ENCODE measurements at places on chromosomes 16 and 17. TPM values are rescaled to one million over a fixed set of nuclear protein-coding genes. Genes with fewer than 3 reads are reported as not detected.

KCNJ12 gene
- 6.6 TPM for total RNA-seq

NRN1L gene
- total RNA-seq = 1.0 TPM

SEPTIN12 gene
- total RNA-seq = not detected

PRDM7 gene
- not detected for total RNA-seq

BLMH gene
- total RNA-seq = 85.9 TPM

SPN gene
- total RNA-seq = 0.07 TPM

- DNase-seq = no peak
- H3K27me3 ChIP-seq = no peaks in the 10 kb centered on the region
- peak overlapping the region; percentile 81 for H3K4me3 ChIP-seq
- no peaks in the 10 kb centered on the region for H3K36me3 ChIP-seq
- H3K27ac ChIP-seq = no peak overlapping the region
These were observed 7.3 kb downstream of the THRA start for GRCh38 chr17:40069751-40070708.

- no peak for DNase-seq
- peak overlapping the region; percentile 83 for H3K4me3 ChIP-seq
- H3K27ac ChIP-seq = no peak overlapping the region
- peaks cover 33% of the 10 kb centered on the region for H3K4me1 ChIP-seq
- H3K36me3 ChIP-seq = peaks cover 3% of the 10 kb centered on the region
These were observed 604 bp upstream of the ZC3H18 start for GRCh38 chr16:88569614-88569984.

DNA sequence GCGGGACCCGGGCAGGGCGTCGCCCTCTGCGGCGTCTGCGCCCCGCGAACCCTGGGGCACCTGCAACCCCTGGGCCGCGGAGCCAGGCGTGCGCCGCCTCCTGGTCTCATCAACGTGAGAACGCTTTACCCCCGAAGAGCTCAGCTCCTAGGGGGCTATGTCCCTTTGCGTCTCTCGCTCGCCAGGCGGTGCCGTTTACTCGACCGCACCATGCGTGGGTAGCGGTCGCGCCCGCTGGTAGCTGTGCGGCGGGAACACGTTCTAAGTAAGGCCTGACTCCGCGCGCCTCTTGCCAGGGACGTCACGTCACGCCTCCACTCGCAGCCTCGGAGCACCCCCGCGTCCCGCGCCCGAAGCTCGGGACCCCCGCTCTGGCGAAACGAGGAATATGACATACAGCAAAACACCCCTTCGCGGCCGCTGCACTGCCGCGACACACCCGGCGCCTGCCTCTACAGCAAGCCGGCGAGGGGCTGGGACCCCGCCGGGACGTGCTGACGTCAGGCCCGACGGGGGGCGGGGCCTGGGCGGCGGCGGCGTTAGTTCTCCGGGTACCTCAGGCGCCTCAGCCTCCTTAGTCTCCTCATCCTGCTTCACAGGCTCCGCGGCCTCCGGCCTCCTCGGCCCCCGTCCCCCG, at the start of gene RAB11FIP3:
TSS of gene RAB11FIP3 (plus strand) at position 568 of the 637 bp plus-strand sequence. CDS start 358 bp downstream, outside the sequence.
- no peak within 1 kb of the TSS for H3K27ac ChIP-seq
- peaks cover 23% of the 10 kb centered on the region for H3K27me3 ChIP-seq
- H3K36me3 ChIP-seq = peaks cover 2% of the 10 kb centered on the region
- DNase-seq = peak; percentile 78
- peaks cover 42% of the 10 kb centered on the region for H3K4me1 ChIP-seq

DNA sequence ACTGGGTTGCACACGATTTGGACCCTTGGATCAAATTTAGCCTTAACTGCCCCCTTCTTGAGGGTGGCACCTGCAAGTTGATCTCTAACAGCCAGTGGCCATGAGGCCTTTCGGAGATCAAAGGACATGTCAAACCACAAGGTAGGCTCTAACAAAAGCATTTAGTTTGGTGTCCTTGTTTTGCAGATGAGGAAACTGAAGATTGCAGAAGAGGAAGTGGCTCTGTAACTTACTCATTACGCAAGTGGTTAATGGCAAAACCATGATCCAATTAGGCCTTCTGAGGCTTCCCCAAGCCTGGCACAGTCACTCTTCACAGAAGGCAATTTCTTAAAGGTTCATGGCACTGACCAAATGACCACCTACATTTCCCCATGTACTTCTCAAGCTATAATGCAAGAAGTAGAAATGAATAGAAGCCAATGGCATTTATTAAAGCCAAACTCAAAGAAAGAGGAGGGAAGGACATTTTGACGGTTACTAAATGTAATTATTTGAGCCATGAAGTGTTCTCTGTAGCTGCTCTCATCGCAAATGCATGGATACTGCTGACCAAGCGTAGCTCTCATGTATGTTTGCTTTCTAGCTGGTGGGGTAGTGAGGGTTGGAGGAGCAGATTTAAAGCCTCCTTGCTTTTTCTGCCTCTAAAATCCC, 32.8 kb upstream of the ABCC12 start:
- no peak overlapping the region for H3K4me3 ChIP-seq
- H3K27ac ChIP-seq = no peak overlapping the region

- H3K4me1 ChIP-seq = peaks cover 20% of the 10 kb centered on the region
- no peak overlapping the region for H3K27ac ChIP-seq
- H3K4me3 ChIP-seq = no peak overlapping the region
- DNase-seq = no peak
- peaks cover 42% of the 10 kb centered on the region for H3K27me3 ChIP-seq
These were observed 129.1 kb downstream of the SNX11 start for GRCh38 chr17:48236681-48237134.

DNA sequence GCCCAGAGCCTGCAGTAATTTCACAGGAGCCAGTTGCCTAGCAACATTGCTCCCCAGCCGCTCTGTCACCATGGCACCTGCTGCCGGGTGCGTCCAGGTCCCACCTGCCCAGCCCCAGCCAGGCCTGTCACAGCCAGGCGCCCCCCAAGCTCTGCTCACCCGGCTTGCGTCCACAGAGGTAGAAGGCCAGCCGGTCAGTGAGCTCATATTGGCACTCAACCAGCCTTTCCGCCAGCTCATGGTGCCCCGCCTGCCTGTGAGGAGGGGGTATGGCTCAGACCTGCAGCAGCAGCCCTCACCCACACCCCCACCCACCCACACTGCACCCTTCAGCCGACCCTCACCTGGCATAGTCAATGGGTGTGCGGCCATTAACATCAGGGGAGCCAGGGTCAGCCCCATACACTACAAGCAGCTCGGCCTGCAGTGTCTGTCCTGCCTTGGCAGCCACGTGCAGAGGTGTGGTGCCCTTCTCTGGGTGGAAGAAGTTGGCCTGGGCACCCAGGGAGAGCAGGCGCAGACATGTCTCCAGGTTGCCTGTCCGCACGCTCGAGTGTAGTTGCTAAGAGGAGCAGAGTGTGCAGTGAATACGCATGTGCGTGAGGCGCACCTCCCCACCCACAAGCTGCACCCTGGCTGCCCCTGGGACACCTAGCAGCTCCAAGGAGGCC, 7.7 kb downstream of the GIT1 start:
- peaks cover 27% of the 10 kb centered on the region for H3K4me1 ChIP-seq
- no peaks in the 10 kb centered on the region for H3K27me3 ChIP-seq
- peaks cover 3% of the 10 kb centered on the region for H3K36me3 ChIP-seq
- DNase-seq = no peak

GRCh38 chr17:35449371-35449931, 885 bp upstream of the SLFN13 start:
- H3K27me3 ChIP-seq = peaks cover 64% of the 10 kb centered on the region
- peak overlapping the region; percentile 77 for H3K4me3 ChIP-seq

DNA sequence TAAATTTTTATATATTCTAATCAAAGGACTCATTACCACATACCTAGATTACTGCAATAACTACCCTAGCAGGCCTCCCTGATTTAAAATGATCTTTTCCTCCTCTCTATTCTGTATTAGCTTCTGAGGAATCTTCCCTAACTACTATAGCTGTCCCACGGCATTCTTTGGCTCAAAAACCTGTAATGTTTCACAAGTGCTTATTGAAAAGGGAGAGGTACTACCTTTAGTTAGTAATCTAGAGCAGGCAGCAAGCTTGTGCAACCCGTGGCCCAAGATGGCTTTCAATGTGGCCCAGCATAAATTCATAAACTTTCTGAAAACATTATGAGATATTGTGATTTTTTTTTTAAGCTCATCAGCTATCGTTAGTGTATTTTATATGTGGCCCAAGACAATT, 71.0 kb upstream of the CORO6 start:
- no peak overlapping the region for H3K4me3 ChIP-seq
- H3K27me3 ChIP-seq = no peaks in the 10 kb centered on the region
- H3K27ac ChIP-seq = no peak overlapping the region
- H3K36me3 ChIP-seq = no peaks in the 10 kb centered on the region

DNA sequence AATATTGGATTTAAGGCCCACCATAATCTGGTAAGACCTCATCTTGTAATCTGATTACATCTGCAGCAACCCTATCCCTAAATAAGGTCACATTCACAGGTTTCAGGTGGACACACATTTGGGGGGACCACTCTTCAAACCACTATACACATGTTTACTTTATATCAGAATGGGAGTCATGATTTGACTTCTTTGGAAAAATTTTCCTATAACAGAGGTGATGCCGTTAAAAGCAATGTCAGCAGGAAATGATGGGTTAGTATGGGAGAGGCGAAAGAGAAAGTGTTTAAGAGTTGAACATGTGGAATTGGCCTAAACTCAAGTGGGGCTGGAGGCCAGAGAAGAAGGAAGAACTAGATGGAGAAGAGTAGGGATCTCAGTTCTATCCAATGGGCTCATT, 281.7 kb upstream of the ERCC4 start:
- no peak overlapping the region for H3K4me3 ChIP-seq
- no peaks in the 10 kb centered on the region for H3K27me3 ChIP-seq
- H3K27ac ChIP-seq = no peak overlapping the region
- no peaks in the 10 kb centered on the region for H3K36me3 ChIP-seq
- DNase-seq = no peak

DNA sequence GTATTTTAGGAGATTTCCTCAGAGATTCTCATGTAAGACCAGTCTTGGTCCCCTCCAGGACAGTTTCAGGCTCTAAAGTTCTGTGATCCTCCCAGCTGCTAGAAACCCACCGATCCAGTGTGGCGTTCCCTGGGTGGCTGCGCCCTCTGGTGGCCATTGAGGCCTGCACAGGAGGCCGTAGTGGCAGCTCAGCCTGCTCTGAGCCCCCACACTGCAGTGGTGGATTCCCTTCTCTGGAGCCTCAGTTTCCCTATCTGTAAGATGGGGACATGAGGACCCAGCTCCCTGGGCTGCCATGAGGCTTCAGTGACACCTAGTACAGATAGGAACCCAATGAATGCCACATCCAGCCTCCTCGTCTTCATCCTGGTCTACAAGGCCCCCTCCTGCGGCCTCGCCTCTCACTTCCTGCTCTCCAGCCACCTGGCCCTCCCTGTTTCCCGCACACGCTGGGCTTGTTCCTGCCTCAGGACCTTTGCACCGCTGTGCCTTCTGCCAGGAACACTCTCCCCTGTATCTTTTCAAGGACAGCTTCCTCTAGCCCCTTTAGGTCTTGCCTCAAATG, 16.5 kb downstream of the CCDC102A start:
- peaks cover 12% of the 10 kb centered on the region for H3K4me1 ChIP-seq
- H3K27ac ChIP-seq = no peak overlapping the region
- H3K36me3 ChIP-seq = no peaks in the 10 kb centered on the region
- H3K4me3 ChIP-seq = no peak overlapping the region

DNA sequence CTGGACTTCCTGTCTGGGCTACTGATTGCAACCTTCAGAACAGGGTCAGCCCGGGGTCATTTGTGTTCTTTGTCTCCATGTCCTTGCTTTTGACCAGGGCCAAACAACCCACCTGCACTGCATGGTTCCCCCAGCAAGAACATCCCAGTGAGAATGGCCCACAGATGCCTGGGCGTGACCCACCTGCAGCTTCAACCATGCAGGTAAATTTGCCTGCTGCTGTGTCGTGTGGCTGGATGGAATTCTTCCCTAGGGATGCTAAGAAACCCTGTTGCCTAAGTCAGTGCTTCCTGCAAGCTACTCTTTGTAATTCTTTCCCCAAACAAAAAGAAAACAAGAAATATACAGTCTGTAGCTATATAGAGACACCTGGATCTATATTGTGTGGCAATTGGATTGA, 12.5 kb downstream of the CDH13 start:
- no peak overlapping the region for H3K27ac ChIP-seq
- H3K4me1 ChIP-seq = peaks cover 44% of the 10 kb centered on the region
- no peaks in the 10 kb centered on the region for H3K36me3 ChIP-seq

DNA sequence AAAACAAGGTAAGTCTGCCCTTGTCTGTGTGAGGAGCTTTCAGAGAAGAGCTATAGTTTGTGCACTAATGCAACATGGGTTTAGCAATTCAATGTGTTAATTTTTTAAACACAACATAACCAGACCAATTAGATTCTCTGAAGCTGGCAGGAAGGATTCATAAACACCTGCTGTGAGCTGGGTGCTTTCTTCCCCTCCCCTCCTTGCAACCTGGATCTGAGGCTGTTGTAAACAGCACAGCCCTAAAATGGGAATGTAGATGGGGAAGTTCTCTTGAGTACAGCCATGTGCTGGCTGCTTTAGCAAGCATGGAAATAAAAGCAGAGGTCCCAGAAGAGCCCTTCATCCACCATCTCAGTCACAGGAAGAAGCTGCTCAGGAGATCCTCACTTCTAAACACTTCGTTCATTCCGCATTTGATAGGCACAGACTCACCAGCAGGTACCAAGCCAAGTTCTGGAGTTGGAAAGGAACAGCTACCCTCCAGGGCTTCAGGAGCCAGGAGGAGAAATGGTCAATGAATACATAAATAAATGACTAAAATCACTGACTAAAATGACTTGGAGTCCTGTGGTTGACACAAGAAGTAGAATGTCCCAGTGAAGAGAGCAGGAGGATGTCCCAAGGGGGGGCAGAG, 21.7 kb downstream of the AXIN2 start:
- no peaks in the 10 kb centered on the region for H3K27me3 ChIP-seq
- H3K4me3 ChIP-seq = peak overlapping the region; percentile 44
- H3K4me1 ChIP-seq = peaks cover 52% of the 10 kb centered on the region
- H3K36me3 ChIP-seq = peaks cover 41% of the 10 kb centered on the region
- DNase-seq = no peak

DNA sequence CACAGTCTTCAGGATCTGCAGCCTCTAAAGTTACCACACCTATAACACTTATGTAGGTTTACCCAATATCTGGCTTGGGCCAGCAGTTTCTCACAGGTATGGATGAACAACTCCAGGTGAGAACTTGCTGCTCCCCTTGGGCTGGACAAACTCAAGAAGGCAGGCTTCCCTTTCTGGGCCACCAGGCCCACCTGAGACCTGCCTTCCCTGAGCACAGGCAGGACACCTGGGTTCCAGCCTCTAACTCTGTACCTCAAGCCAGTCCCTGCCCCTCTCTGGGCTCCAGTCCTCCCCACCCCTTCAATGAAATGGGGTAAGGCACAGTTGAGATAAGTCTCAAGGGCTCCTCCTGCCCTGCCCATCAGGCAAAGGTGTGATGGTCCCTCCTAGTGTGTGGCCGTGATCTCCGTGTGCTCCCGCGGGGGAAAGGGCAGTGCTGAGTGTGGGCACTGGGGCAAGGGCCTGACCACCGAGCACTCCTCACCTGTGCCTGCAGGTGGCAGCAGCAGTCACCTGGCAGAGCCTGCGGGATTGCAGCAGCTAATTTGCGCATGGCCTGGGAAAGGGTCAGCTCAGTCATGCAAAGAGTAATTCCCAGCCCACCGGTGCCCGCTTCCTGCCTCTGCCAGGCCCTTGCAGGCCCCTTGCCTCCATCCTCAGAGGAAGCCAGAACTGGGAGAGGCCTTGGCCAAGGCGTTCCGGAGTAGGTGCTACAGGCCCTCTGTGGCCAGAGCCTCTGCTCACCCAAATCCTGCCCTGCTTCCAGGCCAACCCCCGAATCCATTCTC, 28.2 kb upstream of the ADGRG1 start:
- peaks cover 2% of the 10 kb centered on the region for H3K36me3 ChIP-seq
- peaks cover 3% of the 10 kb centered on the region for H3K27me3 ChIP-seq
- H3K27ac ChIP-seq = no peak overlapping the region
- H3K4me3 ChIP-seq = no peak overlapping the region
- peaks cover 5% of the 10 kb centered on the region for H3K4me1 ChIP-seq
